ENCODE measurements at places on chromosomes 5 and 9. TPM values are rescaled to one million over a fixed set of nuclear protein-coding genes. Genes with fewer than 3 reads are reported as not detected.

Gene SPATA6L
- 0.26 TPM for total RNA-seq

Gene SLCO4C1
- total RNA-seq = under 0.01 TPM

Gene CARTPT
- total RNA-seq = not detected

Gene IFNA13
- not detected for total RNA-seq

Gene PCDHB16
- total RNA-seq = 2.1 TPM

Gene RUFY1
- 63.9 TPM for total RNA-seq

Gene ASPN
- total RNA-seq = 11.2 TPM

Gene NPR3
- 74.7 TPM for total RNA-seq

Gene CEL
- 0.32 TPM for total RNA-seq

Gene GPR150
- total RNA-seq = 0.32 TPM

Gene TAF11L3
- total RNA-seq = not detected

Gene HBEGF
- total RNA-seq = 0.47 TPM

Gene SLC6A18
- not detected for total RNA-seq

Gene IFNA2
- total RNA-seq = not detected

Gene TMEM252
- total RNA-seq = not detected

Gene IQGAP2
- 2.1 TPM for total RNA-seq

Gene ARHGEF37
- total RNA-seq = 1.8 TPM

Gene LCN1
- total RNA-seq = not detected

Gene PCDHGA7
- total RNA-seq = 5.7 TPM

Gene SLC6A7
- total RNA-seq = not detected

Gene FST
- 29.1 TPM for total RNA-seq

Gene CCNJL
- total RNA-seq = under 0.01 TPM

Gene SMIM27
- total RNA-seq = 6.5 TPM

Gene SPRY4
- total RNA-seq = 3.0 TPM

Gene MCIDAS
- not detected for total RNA-seq

Gene SOX30
- total RNA-seq = not detected

Gene MLLT3
- total RNA-seq = 31.8 TPM

Gene ZNF366
- not detected for total RNA-seq

Gene PIP5K1B
- not detected for total RNA-seq

Gene TLE1
- total RNA-seq = 32.0 TPM

Gene ENTREP1
- under 0.01 TPM for total RNA-seq

Gene OBP2B
- not detected for total RNA-seq

Gene INSL6
- total RNA-seq = not detected

Gene HEMGN
- total RNA-seq = not detected

Gene RUSC2
- total RNA-seq = 12.7 TPM

Gene PPP1R26
- 5.7 TPM for total RNA-seq

Gene RNF14
- total RNA-seq = 54.2 TPM

Gene SPATA31A3
- total RNA-seq = not detected

Gene HAND1
- total RNA-seq = not detected

Gene GKAP1
- 0.43 TPM for total RNA-seq

Gene EMB
- total RNA-seq = 4.3 TPM

Gene SAXO1
- total RNA-seq = 0.09 TPM

Gene SPATA31D4
- not detected for total RNA-seq

Gene HTR1A
- not detected for total RNA-seq

Gene CNTLN
- 8.4 TPM for total RNA-seq

Gene POMT1
- total RNA-seq = 36.5 TPM

Gene LIX1
- total RNA-seq = not detected
